ENCODE measurements at places on chromosomes 7 and 10.

GRCh38 chr7:159201722-159202330 is 57.2 kb upstream of the VIPR2 start:
- DNase-seq = no peak

DNA sequence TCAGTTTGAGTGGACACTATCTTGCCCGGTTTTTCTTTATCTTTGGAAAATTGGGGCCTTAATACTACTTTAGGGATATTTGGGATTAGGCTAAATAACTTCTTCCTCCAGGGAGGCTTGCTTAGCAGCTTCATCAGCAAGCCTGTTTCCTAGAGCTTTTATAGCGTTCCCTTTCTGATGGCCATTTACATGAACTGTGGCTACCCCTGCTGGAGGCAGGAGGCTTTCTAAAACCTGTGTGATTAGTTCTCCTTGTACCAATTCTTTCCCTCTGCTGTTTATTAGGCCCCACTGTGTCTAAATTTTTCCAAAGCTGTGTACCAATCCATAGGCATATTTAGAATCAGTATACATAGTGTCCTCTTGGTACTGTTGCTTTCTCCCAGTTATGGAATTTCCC is 61.7 kb upstream of the CNTNAP2 start:
- DNase-seq = no peak

DNA sequence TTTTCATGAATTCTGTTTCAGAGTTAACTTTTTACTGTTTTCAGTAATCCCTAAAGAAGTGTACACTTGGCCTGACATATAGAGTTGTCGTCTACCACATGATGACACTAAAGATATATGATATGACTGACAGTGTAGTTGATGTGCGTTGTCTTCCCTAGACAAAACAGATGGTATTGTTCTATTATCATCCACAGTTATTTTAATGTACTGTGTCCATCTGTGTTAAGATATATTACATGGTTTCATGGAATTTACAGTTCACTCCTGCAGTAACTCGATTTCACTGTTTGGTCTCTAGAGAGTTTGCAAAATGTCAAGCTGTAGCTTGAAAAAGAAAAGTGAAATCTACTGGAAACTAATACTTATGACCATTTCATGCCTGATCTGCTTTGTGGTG is 18.1 kb downstream of the FOXP2 start:
- no peak for DNase-seq

DNA sequence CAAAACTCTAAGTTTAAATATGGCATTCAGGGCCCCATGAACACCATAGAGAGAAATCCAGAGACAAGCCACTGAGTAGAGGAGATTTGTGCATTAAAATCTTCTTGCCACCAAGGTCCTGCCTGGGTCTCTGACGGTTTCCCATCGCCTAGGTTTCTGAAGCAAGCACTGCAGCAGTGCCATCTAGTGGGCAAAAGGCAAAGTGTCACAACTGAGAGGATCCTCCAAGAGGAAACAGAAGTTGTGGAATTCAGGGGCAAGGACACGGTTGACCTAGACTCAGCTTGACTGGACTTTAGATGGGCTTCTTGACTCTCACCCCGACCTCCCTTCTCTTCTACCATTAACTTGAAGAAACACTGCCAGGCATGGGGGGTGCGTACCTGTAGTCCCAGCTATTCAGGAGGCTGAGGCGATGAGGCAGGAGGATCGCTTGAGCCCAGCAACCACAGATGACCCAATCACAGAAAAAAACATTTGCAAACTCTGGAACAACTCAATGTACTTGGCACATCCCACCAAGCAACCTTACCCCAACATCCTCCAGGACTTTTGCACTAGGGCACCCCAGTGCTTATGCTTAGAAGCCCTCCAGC is 604.1 kb downstream of the GALNT17 start:
- peak; percentile 78 for DNase-seq

GRCh38 chr10:68103261-68103878 is 5.9 kb upstream of the MYPN start:
- no peak for DNase-seq

DNA sequence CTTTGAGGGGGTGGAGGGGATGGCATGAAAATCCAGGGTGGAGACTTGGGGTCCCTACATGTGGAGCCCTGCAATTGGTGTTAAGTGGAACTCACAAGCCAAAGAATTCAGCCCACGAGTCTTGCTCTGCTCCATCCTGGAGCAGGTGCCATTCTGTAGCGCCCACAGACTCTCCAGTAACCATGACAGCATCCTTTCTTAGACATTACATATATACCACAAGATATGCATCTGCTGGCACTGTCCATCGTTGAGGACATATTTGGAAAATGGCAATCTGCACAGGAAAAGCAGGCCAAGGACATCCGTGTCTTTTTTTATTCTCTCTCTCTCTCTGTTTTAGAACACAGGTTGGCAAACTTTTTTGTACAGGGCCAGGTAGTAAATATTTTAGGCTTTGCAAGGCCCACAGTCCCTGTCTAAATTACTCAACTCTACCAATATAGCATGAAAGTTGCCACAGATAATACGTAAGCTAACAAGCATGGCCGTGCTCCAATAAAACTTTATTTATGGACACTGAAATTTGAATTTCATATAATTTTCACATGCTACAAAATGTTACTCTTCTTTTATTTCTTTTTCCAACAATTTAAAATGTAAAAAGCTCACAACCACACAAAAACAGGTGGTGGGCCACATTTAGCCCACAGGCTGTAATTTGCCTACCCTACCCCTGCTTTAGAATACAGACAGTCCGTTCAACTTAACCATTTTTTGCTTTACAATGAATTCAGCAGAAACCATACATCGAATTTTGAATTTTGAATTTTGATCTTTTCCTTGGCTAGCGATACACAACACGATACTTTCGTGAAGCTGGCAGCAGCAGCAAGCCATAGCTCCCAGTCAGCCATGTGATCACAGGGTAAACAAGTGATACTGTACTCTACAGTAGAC is 141.4 kb upstream of the STK17A start:
- DNase-seq = no peak

DNA sequence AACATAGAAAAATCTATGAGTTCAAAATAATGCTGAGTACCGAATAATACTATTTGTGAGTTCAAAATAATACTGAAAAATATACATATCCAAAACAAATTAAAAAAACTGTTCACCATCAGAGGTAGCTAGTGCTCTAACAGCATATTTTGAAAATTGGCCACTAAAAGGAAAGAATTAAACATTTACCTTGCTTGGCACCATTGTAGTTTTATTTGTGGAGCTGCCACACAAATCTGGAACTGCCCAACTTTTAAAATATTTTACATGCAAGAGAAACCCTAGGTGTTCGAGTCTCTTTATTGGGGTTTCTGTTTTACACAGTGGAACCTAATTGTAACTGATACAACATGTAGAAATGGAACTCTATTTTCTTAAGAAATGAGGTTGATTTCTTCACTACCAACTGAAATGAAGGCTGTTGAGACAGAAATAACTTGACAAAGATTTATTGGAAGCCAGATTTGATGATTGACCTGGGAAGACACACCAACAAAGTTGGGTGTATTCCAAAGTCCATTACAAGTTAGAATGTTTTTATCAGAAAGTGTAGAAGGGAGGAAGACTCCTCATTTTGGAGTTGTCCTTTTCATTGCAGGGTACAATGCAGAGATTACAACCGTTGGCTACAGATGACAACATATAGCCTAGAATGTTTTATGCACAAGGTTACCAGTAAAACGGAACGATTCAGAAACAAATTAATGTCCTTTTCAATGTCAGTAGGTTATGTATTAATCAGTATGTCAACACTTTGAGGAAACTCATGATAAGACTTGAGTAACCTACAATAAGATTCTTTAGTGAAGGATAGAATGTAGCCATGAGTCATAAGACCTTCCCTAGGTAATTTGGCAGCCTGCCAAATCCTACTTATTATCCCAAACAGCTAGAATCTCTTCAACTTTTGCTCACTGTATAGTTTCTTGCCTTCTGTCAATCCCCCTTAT is 73.8 kb upstream of the PAPSS2 start:
- DNase-seq = no peak

DNA sequence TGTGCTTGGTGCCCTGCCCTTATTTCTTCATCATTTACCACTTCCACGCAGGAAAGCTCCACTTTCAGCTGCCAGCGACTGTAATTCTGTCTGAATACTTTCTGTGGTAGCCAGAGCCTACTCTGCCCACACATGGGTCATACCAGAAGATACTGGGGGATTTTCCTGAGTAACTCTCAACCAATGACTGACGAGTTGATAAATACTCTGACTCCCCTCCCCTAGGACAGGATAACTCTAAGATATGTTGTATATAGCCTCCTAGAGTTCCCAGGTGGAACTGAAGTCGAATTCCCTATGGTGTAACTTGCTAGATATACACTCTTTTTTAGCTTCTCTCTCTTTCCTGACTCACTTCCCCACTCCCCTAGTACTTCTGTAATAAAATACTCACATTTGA is 29.8 kb downstream of the SEM1 start:
- DNase-seq = no peak

GRCh38 chr10:52313256-52313932 is 687 bp upstream of the DKK1 start:
- DNase-seq = no peak

- DNase-seq = no peak
These were observed 61.2 kb downstream of the PRKAR2B start for GRCh38 chr7:107105591-107106245.

DNA sequence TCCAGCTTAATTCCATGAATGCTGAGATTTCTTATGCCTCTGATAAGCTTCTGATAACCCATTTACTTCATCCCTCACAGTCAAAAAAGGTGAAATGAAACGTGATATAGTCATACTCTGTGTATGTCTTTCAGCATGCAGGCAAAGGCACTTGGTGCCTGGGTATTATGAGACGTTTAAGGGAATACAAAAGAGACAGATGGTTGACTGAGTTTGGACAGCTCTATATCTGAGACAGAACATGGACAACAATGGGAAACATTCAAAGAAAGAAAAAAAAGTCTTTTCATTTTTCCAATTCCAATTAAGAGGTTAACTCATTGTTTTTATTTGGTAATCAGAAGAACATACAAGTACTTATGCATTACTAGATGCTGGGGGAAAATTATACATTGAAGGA is 96.2 kb downstream of the PPP1R17 start:
- DNase-seq = no peak

GRCh38 chr10:60203993-60204618 is 185.6 kb downstream of the ANK3 start:
- DNase-seq = peak; percentile 76

Measured in suppressor macrophage treated with lipopolysaccharide for 1 hour (primary cell).